AG10803 (cell line): ENCODE measurements at places on chromosomes 7 and 10.

DNA sequence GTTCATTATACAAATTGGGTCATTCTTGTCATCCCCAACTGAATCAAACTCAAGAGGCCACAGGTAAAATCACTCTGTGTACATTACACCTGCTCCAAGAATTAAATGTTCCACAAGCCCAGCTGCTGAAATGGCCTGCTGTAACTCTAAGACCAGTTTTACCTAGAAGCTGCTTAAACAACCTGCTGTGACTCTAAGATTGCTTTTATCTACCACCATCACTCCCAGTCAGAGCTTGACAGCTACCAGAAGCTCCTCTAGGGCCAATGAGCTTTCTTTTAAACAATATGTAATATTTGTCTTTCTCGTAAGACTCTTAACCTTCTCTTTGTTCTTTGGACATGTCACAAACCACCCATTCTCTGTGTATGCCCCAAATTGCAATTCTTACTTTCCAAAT lies 141.8 kb upstream of the LRGUK start:
- DNase-seq, result no peak

GRCh38 chr10:79435271-79436065 lies 10.0 kb downstream of the ZCCHC24 start:
- DNase-seq, result peak; percentile 27

DNA sequence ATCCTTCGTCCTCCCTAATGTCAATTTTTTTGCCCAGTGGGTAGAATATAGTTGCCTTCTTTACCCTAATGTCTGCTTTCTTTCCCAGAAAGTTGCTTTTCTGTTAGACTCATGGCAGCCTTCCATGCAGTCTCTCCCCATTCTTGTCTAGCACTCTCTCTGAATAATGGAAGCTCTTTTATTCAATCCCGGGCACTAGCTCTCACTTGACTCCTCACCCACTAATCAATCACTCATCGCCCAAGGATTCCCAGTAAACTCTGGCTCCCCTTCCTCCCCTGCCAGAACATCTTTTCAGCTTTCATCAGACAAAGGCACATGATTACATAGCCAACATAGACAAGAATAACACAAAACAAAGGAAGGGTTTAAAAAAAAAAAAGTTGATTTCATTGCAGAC lies 100.2 kb upstream of the RELN start:
- no peak for DNase-seq

GRCh38 chr7:130272381-130273080 lies 5.9 kb downstream of the CPA2 start:
- DNase-seq, result no peak

GRCh38 chr10:718143-718700 lies 28.8 kb upstream of the DIP2C start:
- no peak for DNase-seq

- no peak for DNase-seq
These were observed 43.0 kb downstream of the INSIG1 start for GRCh38 chr7:155340721-155341120.

- peak; percentile 1 for DNase-seq
These were observed 966 bp downstream of the FBH1 start for GRCh38 chr10:5891009-5891408.

DNA sequence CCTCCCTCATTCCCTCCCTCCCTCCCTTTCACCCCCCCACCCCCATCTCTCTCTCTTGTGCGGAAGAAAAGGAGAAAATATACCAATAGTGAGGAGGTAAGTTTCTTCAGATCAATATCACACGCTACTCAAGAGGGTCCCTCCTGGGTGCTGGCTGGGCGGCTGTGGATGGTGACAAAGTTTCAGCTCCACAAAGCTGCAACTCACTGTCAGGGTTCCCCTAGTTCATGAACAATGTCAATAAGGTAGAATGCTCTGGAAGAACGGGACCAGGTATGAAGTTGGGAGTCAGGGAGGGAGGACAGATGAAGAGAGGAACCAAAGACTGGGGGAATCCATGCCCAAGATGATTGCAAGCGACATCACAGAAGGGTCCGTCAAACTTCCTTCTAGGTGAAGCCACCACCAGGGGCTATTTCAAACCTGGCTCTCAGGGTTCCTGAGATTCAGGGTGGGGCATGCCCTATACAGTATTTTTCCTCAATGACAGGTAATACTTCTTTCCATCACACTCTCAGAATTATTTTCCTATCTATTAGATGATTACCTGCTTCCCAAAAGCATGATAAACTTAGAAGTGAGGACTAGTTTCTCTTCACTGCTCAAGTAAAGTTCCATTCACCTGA lies 1.4 kb upstream of the PDE1C start:
- no peak for DNase-seq

GRCh38 chr7:128137181-128137580 lies 103.9 kb upstream of the LEP start:
- peak; percentile 83 for DNase-seq

DNA sequence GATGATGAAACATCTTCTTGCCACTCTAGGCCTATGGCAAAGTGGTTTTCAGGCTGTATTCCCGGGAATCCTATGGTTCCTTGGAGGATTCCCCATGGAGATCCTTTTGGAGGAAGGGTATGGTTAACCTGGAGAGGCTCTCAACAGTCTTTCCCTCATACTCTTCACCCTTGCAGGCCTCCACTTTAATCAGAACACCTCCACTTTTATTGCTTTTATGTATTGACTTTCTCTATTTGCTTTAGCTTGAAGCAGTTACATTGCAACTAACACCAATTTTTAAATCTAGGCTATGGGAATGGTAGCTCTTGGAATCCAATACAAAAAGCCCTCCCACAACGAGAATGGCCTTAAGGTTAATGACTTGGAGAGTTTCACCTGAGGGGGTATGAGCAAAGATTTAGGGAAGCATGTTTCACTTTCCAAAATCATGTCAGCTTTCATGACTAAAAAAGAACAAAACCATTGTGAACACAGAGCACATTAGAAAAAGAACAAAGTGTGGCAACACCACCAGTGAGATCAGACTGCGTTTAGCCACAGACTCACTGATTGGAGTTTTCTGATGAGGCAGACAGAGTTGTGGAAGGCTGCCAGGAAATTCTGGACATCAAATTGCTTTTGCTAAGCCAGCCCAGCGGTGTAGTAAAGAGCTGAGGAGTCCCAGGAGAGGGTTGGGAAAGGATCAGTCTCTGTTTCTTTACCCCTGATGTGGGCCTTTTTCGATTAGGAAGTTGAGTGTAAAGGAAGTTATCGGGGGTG lies 130.4 kb upstream of the BMPER start:
- DNase-seq, result peak; percentile 68

GRCh38 chr7:50676740-50677637 lies 105.7 kb downstream of the GRB10 start:
- DNase-seq, result no peak

GRCh38 chr7:75878769-75879611 lies at the start of gene RHBDD2:
Gene RHBDD2 (plus strand): TSS chr7:75879034. CDS start chr7:75879083, 49 bp downstream.
- peak; percentile 92 for DNase-seq

GRCh38 chr10:47300429-47300931 lies 483 bp downstream of the GDF10 start:
- no peak for DNase-seq

DNA sequence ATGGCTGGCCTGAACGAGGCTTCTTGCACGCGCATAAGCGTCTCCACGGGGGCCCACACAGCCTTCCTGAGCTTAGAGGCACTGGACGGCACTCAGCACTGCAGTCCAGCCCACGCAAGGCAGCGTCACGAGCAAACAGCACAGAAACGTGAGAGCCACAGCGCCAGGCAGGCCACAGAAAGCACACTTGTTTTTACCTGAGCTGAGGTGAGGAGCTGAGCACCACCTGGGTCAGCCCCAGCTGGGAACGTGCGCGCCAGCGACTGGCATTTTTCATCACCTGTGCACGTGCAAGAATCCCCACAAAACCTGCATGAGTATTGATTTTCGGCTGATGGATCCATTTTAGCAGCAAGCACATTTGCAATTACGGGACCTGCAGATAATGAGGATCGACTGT lies 26.7 kb downstream of the IQCE start:
- no peak for DNase-seq

GRCh38 chr10:129165770-129166169 lies 301.3 kb upstream of the MGMT start:
- DNase-seq, result no peak

- DNase-seq, result peak; percentile 56
These were observed 56.1 kb downstream of the TWIST1 start for GRCh38 chr7:19061331-19061730.

DNA sequence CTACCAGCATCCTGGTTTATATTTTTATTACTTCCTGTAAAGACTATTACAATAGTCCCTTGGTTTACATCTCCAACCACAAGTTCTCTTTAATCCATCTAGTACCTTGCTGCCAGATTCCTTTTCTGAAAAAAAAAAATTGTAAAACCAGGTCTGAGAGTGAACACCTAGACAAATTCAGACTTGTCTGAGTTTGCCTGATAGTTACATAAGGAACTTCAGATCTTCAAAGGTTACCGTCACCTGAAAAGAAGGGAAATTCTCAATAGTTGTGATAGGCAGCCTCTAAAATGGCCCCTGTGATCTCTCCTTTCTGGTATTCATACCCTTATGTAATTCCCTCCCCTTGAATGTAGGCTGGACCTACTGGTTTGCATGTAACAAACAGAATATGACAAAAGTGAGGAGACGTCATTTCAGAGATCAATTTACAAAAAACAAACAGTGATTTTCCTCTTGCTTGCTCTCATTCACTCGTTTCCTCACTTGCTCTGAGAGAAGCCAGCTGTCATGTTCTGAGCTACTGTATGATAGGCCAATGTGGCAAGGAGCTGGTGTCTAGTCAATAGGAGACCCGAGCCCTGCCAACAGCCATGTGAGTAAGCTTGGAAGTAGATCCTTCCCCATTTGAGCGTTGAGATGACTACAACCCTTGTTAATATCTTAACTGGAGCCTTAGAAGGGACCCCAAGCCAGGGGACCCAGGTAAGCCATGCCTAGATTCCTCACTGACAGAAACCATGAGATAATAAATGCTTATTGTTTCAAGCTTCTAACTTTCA lies 110.9 kb upstream of the LSM8 start:
- DNase-seq, result no peak

DNA sequence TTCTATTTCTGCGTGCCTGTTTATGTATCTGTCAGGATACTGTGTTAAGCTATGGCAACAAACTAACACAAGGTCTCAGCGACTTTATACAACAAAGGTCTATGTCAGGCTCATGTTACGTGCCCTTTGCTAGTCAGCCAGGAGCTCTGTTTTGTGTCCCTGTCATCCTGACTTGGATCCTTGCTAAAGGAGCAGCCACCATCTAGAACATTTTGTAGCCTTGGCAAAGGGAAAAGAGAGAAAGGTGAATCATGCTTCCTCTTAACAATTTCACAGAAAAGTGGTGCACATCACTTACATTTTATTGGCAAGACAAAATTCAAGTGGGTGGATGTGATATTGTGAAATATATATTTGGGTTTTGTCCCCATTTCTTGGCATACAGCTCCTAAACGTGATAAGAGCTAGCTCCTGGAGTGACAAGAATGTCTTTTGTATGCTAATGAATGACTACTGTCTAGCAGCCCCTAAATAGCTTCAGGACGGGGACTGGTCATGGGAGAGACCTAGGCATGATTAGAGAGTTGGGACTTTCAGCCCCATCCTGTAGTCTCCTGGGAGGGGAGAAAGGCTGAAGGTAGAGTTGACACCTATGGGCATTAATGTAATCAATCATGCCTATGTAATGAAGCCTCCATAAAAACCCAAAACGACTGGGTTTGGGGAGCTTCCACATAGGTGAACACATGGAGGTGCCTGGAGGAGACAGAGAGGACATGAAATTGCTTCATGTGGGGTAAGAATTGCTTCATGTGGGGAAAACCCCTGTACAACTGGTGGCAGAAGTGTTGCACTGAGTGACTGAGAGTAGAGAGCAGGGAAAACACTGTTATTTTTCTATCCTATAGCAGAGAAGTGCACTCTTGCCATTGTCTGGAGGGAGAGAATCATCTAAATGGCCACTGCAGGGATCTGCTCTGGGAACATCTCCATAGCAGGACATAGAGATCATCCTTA lies 33.0 kb downstream of the MRPL32 start:
- peak; percentile 7 for DNase-seq

DNA sequence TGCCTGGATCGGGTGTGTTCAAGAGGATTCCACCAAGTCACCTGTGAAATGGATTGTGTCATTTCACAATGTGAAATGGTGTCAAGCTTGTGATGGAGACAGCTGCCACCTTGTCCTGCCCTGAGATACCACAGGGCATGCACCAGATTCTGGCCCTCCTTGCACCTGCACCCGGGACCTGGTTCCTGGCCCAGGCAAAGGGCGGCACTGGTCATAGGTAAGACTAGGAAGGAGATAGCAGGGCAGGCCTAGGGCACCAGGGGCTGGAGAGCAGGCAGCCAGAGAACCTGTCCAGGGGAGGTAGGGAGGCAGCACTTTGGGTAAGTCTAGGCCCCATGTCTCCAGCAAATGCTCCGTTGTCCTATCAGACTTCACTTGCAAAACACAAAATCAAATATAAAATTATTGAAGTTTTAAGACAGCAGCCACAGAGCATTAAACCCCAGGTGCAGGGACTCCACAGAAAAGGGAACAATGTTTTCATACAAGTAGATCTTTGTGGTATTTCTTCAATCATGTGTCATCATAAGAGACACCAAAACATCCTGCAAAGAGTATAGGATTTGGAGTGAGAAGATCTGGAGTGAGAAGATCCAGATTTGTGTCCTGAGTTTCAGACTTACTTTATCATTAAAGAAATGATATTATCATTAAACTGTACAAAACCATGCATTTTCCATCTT lies 22.7 kb upstream of the ZNF800 start:
- DNase-seq, result no peak

DNA sequence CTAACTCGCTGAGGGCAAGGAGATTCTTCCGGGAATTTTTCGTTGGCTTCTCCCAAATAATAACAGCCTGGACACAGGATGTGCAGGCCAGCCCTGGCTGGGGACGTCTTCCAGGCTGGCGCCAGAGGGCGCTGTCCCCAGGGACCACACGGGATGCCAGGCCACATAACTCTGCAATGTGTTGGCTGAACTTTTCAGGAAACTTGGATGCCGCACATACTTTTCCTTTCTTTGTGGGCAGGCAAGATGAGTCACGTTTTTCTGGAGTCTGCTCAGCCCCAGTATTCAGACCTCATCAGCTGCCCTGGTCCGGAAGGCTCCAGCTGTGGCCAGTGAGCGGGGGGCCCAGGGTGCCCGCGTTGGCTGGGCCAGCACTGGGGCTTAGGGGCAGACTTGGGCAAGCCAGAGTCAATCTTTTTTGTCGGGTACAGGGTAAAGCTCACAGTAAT lies 122.7 kb downstream of the PRKAG2 start:
- peak; percentile 99 for DNase-seq

DNA sequence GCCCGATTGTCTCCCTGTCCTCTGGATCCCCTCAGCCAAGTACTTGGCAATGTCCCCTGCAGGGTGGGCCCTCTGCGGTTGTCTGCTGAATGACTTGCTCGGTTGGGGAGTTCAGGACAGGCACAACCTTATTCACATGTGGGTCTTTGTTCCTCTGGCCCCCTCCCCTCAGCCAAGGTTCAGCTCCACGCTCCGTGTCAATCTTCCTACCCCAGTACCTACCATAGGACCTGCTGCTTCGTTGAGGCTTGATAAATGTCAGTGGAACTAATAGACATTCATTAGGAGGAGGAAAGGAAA lies 7.1 kb downstream of the CPA5 start:
- no peak for DNase-seq
